ENCODE measurements at places on chromosomes 3 and 15.
A peak's percentile ranks its signal among the peaks of the same experiment; 100 is the strongest.

- DNase-seq: peak; percentile 60
Observed at GRCh38 chr3:115784739-115785536, 161.6 kb downstream of the GAP43 start.

DNA sequence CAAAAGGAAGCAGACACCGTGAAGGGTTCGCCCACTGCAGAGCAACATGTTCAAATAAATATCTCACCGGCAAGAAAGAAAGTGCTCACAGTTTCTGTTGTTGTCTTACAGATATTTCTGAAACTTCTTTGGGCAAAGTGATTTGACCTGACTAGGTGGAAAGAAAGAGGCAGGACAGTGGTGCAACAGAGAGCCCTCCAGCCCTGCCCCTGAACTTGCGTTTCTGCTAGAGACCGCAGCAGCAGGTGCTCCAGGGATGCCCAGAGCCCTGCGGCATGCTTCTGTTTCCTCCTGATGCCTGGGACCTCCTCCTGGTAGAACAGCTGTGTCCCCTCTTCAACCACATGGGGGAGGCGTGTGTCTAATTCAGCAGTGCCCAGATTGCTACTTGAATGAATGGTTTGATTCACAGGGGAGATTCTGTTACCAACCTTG, 123.4 kb downstream of the ATP10A start:
- peak; percentile 4 for DNase-seq

GRCh38 chr3:21508246-21508645, 242.8 kb downstream of the ZNF385D start:
- DNase-seq: no peak

GRCh38 chr15:60660290-60661051, 181.5 kb upstream of the ICE2 start:
- DNase-seq: peak; percentile 79
